Esophagus squamous epithelium (tissue), 5 donors: ENCODE measurements at places on chromosomes 7 and 10.
A peak's percentile ranks its signal among the peaks of the same experiment; 100 is the strongest.

DNA sequence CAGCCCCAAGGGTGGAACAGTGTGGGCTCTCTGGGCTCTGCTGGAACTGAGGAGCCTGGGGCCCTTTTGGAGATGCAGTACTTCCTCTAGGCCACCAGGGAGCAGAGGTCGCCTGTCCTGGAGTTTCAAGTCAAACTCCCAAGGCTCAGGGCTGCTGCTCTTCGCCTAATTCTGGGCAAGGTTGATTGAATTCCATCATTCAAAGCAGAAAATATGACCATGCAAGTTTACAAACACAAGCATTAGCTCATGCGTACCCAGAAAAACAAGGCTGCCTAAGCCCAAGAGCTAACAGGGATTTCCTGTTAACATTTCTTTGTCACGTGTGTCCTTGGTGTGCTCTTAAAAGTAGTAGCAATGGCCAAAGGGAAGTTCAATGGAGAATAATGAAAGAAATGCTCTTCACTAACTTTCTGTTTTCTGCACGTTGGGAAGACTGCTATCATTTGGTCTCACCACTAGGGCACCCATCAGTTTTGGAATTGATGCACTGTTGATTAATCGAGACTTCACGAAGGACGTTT lies 20.1 kb downstream of the LDB3 start:
- peak; percentile 10 for DNase-seq

- no peak for DNase-seq
These were observed 15.4 kb downstream of the CFAP46 start for GRCh38 chr10:132926777-132927650.

DNA sequence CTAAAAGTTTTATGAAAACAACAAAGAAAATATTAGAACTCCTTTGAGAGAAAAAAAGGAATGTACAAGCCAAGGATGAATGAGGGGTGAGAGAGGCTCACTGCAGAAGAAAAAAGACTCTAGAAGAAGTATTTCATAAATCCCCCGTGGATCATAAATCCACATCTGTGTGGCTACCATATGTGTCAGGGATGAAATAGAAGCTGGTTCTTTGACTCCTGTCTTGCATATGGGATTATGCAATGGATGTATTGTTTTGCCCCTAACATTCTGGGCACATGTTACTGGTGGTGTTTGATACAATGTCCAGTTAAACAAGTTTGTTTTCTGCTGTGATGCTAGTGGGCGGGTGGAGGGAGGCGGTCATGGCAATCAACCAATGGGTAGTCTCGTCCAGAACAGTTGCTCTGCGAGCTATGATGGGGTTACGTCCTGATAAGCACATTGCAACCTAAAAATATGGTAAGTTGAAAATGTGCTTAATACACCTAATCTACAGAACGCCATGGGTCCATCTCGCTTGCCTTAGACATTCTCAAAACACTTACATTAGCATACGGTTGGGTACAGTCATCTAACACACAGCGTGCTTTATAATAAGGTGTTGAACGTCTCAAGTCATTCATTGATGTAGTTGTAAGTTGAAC lies 34.1 kb upstream of the PITRM1 start:
- DNase-seq: no peak

GRCh38 chr10:132247943-132248342 lies 59.8 kb downstream of the STK32C start:
- DNase-seq: no peak

GRCh38 chr7:121385056-121385799 lies 10.9 kb downstream of the FAM3C start:
- no peak for DNase-seq

DNA sequence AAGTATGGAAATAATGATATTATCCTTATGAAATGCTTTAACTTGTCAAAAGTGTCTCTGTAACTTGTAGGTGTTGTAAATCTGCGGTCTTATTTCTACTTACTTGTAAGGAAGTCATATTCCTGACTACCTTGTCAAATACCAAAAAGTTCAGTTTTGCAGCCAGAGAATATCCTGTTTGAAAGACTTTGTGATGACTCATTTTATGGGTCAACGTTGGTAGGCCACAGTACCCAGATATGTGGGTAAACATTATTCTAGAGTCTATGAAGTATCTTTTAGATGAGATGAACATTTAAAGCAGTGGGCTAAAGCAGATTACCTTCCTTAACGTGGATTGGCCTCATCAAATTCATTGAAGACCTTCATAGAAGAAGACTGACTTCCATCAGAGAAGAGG lies 195.3 kb downstream of the PPP1R9A start:
- no peak for DNase-seq

DNA sequence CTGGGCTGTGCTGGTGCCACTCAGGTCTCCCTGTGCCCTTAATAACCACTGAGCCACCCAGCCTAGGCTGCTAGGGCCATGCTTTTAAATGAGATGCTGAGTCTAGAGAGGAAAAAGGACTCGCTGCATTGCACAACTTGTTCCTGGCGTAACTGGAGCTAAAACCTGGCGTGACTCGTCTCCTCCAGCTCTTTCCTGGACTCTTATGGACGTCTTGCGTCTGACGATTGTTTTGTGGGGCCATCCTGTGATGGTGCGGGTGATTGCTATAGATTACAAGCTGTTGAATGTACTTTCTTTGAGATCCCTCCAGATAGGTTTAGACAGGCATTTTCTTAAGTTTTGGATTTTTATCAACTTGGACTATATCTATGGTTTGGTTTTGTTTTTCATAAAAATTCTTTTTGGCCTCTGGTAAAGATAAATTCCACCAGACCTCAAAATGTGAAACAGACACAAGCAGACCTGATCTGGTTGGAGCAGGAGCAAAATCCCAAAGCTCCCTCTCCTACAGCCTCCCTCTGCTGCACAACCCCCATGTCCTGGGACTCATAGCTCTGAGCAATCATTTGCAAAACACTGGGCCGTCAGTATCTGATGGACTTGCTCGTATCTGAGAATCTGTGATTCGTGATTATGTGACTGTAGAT lies 230.3 kb downstream of the ARHGAP12 start:
- no peak for DNase-seq

GRCh38 chr7:75743455-75743859 lies 4.7 kb upstream of the HIP1 start:
- DNase-seq: no peak

GRCh38 chr10:103712146-103712545 lies 143.2 kb downstream of the SH3PXD2A start:
- DNase-seq: no peak

DNA sequence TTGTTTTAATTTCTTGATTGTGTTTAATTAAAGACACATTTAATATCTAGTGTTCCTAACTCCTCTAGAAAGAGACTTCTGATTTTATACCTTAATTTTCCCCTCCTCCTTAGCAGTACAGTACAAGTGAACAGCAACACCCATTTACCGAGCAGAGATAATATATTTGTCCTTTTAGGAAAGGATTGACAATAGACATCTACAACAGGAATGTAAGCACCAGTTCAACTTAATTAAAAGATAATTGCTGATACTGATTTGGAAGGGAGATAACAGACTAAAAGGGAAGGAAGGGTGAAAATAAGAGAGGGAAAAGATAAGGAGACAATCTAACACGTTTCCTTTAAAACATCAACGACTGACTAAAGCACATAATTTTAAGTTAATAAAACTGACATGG lies 119.3 kb downstream of the SRPK2 start:
- DNase-seq: no peak

DNA sequence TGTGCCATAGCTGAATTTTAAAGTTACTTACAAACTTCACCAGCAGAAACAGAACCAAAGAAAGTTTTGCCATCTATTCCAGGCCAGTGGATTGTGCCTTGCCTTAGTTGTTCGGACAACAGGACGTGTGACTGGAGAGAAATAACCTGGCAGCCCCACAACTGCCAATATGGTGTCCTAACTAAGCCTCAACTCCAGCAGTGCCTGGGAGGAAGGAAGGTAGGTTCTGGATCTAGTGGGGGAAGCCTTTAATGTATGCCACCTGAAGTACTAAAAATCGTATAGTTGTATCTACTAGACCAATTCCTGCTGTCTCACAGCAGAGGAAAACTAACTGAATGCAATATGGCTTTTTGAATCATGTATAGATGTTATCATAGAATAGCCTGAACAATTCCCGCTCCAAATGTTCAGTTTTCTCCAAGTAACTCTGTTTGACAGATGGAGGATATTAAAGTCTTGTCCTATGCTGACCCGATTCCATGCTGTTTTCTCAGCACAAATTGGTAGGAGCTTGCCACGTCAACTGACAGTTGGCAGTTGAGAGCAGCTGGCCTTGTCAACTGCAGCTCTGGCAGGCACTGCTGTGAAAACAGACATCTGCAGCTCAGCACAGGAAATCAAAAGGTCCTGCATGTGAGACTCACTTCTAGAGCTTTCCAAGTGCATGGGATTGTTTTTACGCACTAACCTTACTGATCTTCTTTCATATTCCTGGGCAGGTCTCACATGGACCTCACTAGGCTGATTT lies 84.5 kb upstream of the WNT16 start:
- DNase-seq: no peak

DNA sequence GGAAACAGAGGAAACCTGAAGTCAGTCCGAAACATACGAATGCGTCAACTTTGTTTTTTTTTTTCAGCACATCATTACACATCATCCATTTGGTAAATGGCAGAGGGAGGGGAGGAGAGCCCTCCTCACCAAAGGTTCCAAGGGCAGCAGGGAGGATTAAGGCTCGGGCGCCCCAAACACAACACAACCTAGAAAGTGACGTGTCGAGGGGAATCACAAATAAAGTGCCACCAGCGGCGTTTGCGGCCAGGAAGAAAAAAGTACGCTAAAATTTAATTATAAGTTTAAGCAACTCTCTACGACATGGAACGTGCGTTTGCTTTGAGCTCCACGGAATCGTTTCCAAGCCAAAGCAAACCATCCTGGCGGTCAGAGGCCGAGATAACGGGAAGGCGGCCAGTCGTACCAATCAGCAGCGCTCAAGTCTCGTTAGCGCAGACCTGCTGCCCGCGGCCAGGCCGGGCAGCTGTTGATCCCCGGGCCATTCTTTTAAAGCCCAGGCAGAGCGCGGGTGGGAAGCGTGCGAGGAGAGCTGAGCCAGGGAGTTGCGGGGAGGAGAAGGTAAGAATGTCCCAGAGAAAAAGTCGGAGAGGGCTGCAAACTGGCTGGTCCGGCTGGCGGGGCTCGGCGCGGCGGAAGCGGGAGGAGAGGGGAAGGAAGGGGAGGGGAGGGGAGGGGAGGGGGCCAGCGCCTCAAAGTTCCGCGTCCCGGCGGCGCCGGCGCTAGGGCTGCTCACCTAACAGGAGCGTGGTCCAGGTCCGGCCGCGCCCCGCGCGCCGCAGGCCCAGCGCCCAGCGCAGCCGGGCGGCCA lies 719 bp downstream of the DPY19L1 start:
- DNase-seq: peak; percentile 4

GRCh38 chr10:99290306-99290705 lies 38.9 kb upstream of the CNNM1 start:
- no peak for DNase-seq

- no peak for DNase-seq
These were observed 359.8 kb upstream of the MTPN start for GRCh38 chr7:136336932-136337331.

GRCh38 chr7:119959811-119960210 lies 313.2 kb upstream of the KCND2 start:
- no peak for DNase-seq

GRCh38 chr7:98312201-98312600 lies 30.7 kb downstream of the BRI3 start:
- no peak for DNase-seq

- no peak for DNase-seq
These were observed 8.2 kb downstream of the EMX2 start for GRCh38 chr10:117550599-117551329.

DNA sequence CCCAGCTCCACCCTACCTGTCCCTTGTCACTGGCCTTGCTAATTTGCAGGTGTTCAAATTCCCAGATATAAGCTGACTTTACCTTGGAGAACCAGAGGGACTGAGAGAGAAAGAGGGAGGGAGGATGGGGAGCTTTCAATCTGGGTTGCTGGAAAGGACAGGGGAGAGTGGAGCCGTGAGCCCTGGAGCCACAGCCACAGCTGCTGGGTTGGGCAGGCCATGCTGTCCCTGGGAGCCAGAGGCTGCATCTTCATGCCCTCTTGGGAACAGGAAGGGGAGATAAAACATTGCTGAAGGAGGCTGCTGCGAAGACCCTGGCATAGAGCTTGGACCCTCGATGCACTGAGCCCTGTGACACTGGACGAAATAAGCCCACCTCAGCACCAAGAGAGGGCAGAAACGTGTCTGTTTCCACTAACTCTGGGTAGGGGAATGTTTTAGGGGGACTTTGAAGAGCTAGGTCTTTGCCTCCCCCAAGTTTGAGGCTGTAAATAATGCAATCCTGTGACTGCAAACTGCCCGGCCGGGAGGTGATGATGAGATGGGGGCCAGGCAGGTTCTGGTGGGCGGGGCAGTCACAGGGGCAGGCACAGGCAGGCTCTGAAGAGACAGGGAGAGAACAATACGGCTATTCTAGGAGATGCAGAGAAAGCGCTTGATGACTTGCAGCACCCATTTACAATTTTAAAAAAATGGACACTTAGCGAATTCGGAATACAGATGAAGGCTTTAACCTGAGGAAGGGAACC lies 5.8 kb upstream of the JAKMIP3 start:
- DNase-seq: no peak

- DNase-seq: no peak
These were observed 57.1 kb downstream of the AOAH start for GRCh38 chr7:36667007-36667745.

- peak; percentile 10 for DNase-seq
These were observed at the start of gene STEAP4 for GRCh38 chr7:88306590-88307048. Gene STEAP4 (minus strand): TSS chr7:88306894. CDS start chr7:88284269, 22,625 bp downstream.

- no peak for DNase-seq
These were observed 71.3 kb downstream of the CHST15 start for GRCh38 chr10:124022066-124022465.

GRCh38 chr10:49625411-49625810 lies 11.6 kb downstream of the CHAT start:
- no peak for DNase-seq

DNA sequence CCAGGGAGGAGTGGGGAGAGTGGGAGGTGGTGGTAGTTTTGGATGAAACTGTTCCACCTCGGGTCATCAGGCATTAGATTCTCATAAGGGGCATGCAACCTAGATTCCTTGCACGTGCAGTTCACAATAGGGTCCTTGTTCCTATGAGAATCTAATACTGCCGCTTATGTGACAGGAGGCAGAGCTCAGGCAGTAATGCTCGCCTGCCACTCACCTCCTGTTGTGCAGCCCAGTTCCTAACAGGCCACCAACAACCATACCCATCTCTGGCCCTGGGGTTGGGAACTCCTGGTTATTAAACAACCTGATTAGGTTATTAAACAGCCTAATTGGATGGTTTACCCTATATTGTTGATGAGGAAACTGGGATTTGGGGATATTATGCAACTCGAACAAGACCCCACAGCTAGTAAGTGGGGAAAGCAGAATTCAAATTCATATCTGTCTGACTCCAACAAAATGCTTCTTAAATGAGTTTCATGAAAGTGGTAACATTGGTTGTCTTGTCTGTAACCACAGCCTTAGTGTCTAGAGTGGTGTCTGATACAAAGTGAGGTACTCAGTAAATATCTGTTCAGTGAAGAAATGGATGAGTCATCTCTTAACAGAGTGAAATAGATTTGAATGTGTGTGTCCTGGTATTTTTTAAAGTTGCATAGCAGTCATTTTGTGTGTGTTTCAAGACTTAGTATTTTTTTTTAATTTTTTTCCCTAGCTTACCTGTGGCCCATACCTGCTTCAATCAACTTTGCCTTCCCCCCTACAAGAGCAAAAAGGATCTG lies 101.6 kb downstream of the HECTD2 start:
- no peak for DNase-seq

- DNase-seq: no peak
These were observed 6.4 kb upstream of the CYP3A4 start for GRCh38 chr7:99790407-99790806.
